Stimulated activated CD4-positive, alpha-beta T cell treated with anti-CD3 and anti-CD28 coated beads, Interleukin-4, amount 100 ng/mL, for 24 hours (primary cell): ENCODE measurements at places on chromosomes 5 and 9.

- DNase-seq = no peak
These were observed 75.4 kb downstream of the NFIB start for GRCh38 chr9:14238518-14238917.

DNA sequence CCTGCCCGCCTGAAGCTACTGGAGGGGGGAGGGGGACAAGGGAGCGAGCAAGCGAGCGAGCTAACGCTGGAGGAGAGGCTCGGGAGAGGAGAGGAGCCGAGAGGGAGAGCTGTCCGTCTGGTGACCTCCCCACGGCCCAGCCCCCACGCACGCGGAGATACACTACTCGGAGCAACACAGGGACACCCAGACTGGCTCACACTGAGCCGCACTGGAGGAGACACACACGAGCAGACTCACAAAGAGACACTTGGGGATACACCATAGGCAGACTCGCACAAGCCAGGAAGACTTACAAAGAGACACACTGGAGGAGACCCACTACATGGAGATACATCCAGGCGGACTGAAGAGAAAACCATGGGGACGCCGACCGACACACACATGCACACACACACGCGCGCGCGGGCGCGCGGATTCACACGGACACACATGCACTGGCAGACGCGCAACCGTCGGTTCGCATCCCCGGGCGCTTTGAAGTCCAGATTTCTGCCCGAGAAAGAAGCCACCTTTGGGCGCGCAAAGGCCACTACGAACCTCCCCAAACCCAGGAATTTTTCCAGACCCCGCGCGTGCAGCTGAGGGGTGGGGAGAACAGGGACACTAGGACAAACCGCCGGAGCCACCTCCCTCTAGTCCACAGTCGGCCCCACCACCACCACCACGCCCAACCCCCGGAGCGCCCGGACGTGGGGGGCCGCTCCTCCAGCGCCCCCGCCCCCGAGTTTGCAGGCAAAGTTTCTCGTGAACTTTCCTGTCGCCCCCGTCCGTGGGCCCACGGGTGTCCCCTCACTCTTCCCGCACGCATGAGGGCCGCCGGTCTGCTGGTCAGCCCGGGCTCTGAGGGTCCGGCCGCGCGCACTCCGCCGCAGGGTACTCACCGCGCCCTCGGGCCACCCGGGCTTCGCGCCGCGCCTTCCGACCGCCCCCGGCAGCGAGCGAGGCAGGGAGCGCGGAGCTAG is 571 bp downstream of the CNTFR start:
- DNase-seq = no peak

GRCh38 chr9:99405359-99405758 is 183.3 kb downstream of the SEC61B start:
- no peak for DNase-seq

DNA sequence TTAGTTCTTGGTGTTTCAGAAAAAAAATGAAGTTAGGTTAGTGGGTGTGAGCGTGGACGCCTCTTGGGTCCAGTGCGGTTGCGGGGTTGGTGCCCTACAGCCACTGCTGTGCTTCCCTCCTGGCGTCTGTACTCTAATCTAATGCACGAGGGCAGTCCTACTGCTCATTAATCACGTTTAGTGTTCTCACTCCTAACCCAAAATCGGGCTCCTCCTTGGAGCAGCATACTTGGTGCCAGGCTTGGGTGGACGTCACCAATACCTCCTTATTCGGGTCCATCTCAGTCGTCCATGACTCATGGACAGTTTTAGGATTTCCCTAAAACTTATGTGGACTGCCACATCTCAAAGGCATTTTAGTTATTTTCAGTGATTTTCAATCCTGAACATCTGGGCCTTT is 41.6 kb downstream of the TRIO start:
- no peak for DNase-seq
